ENCODE measurements at places on chromosomes 5 and 9.

DNA sequence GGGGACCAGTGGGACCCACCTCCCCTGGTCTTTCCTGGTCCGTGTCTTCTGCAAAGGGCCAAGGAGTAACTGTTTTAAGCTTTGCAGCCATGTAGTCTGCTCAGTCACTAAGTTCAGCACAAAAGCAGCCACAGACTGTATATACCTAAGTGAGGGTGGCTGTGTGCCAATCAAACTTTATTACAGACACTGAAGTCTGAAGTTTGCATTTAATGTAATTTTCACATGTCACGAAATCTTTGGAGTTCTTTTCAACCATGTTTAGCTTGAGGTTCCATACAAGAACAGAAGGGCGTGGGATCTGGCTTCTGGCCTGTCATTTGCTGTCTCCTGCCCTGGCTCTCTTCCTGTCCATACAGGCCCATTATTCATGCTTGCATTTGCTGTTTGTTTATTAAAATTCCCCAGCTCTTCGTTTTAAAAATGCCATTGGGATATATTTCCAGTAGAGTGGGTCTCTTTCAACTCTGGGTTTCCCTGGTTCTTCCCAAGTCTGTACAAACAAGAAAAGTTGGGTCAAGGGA lies 64.2 kb upstream of the ECM2 start:
- no peak for DNase-seq

GRCh38 chr5:172106511-172107356 lies 81.3 kb downstream of the STK10 start:
- peak; percentile 20 for DNase-seq

GRCh38 chr9:117826837-117827236 lies 122.6 kb downstream of the TLR4 start:
- no peak for DNase-seq

DNA sequence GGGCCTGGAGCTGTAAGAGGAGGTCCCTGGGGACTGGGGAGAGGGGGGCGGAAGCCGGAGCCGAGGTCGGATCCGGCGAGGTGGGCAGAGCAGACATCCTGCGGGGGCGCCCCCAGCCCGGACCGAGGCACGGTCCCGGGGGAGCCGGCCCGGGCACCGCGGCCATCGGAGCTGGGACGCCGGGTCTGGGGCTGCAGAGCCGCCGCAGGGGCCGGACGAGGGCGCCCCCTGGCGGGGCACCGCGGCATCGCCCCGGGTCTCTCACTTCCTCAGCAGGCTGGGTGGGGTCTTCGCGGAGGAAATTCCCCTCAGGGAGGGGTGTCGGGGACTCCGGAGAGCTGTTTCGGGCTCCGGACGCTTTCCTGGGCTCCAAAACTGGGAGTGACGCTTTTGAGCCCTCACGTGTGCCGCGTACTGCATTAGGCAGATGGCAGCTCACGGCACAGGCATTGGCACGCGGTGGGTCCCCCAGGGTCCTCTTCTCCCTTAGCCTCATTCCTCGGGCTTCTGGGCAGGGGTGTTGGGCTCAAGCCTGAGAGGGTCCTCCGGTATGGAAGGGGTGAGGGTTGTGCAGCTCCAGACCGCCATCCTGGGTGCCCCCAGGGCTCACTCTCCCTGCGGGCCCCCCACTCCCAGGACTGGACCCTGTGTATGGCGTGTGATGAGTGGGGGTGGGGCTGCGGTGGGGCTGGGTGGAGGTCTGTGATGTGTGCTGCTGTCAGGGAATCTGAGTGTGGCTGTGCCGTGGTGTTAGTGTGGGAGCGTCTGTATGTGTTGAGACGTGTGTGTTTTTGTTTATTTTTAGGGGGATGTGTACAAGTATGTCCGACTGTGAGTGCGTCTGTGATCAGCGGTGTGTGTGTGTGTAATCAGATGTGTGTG lies 29.6 kb downstream of the LHX2 start:
- peak; percentile 21 for DNase-seq

DNA sequence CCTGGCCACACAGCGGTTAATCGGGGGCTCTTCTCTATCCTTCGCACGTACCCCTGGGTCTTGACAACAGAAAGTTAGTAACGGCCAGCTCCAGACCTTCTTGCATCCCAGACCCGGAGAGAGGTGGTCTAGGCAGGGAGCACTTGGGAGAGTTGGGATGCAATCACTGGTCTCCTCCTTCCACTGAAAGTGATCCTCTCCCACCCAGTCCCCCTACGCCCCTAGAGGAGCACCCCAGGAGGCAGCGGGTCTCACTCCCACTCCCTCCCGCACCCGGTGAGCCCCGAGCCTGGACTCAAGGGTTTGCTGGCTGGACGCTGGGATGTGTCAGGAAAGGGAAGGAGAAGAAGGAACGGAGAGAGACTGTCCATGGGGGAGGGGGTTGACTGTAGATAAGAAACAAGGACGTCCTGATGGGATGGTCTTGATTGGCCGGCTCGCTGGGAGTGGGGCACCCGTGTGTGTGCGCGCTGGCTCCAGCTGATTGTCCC lies 2.0 kb downstream of the RORB start:
- no peak for DNase-seq

GRCh38 chr5:14008819-14009311 lies 64.4 kb upstream of the DNAH5 start:
- DNase-seq, result no peak

DNA sequence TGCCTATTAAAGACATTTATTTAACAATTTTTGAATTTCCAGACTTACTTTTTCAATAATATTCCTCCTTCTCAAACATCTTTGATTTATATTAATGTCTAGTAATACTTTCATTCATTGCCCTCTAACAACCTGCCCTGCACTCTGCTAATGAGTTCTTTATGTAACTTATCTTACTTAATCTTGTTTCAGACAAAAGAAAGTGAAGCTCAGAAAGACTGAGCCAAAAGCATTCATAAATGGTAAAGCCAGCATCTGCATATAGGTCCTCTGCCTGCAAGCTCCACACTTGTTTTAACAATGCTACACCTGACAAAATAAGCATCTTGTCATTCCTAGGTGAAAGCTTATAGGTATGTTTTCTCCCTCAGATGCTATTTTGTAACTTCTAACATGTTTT lies 2.4 kb upstream of the TNPO1 start:
- no peak for DNase-seq

DNA sequence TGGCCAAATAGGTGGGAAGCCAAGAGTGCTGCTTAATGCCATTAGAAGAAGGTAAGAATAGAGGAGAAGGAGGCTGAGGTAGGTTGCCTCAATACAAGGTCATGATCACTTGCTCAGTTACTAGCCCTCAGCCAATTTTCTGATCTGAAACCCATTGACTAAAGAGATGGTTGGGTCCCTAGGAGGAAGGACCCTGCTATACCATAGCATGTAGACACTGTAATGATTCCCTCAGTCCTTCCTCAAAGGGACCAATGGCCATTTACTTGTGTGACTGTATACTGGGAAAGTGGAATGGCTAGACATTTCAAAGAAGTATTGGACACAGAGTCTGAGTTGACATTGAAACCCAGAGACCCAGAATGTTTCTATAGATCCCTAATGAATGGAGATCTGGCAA lies 108.5 kb upstream of the MAP1B start:
- no peak for DNase-seq

GRCh38 chr9:136050701-136051452 lies 44.2 kb downstream of the NACC2 start:
- no peak for DNase-seq

DNA sequence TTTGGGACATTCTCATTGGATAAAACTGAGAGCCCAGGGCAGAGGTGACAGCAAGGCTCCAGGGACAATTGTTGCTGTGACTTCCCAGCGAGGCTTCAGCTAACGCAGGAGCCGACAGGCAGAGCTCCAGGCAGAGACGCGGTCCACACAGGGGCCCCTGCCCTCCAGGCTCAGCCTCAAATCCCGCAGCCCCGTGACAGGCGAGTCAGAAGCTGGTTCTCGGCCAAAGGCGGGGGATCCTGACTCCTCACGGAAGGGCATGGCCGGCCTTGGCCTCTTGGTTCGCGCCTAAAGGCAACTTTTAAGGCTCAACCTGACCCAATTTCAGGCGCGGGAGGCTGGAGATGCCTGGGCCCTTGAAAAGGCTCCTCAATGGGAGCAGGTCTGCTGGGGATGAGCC lies 21.3 kb downstream of the SLC12A7 start:
- no peak for DNase-seq

- DNase-seq, result no peak
Observed at GRCh38 chr9:134947265-134947955, 29.7 kb upstream of the FCN1 start.

GRCh38 chr5:126139773-126140172 lies 283.4 kb upstream of the GRAMD2B start:
- no peak for DNase-seq

GRCh38 chr9:135605238-135605781 lies 34.0 kb downstream of the GLT6D1 start:
- DNase-seq, result no peak

- DNase-seq, result no peak
Observed at GRCh38 chr5:56639476-56639875, 175.9 kb upstream of the MAP3K1 start.

DNA sequence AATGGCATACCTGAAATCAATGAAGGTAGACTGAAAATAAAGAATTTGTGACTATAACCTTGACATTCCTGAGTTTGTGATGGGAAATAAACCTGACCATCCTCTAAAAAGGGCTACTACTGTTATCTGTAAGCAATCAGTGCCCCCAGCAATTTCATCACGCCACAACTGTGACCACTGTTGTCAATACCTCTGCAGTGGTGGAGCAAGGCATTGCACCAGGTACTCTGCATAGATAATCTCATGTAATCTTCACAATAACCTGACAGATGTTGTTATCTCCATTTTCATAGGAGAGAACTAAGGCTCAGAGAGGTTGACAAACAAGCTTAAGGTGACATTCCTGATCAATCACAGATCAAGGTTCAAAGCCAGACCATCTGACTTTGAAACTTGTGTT lies 38.5 kb upstream of the FRRS1L start:
- DNase-seq, result no peak

DNA sequence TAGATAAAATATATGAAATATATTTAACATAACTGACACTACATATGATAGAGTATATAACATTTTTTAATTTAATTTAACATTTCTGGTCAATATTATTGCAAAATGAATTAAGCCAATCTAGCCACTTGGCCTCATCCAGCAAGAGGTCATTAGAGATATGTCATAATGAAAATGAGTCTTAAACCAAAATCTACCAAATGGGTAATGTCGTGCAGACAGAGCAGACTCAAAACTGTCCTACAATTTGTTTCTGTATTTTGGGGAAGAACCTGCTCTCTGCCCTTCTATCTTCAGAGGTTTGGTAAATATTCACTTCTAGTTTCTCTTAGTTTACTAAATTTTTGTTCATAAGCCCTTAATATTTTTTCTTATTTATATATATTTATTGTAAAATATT lies 61.4 kb downstream of the ARHGEF28 start:
- DNase-seq, result no peak

- no peak for DNase-seq
Observed at GRCh38 chr5:110769000-110769681, 30.3 kb downstream of the SLC25A46 start.

GRCh38 chr9:110073356-110073905 lies 134.5 kb downstream of the C9orf152 start:
- DNase-seq, result no peak

- no peak for DNase-seq
Observed at GRCh38 chr5:149240354-149240998, 31.2 kb upstream of the AFAP1L1 start.

- no peak for DNase-seq
Observed at GRCh38 chr9:19649336-19650041, 139.3 kb downstream of the SLC24A2 start.

- no peak for DNase-seq
Observed at GRCh38 chr5:149348518-149348917, 3.2 kb downstream of the GRPEL2 start.

DNA sequence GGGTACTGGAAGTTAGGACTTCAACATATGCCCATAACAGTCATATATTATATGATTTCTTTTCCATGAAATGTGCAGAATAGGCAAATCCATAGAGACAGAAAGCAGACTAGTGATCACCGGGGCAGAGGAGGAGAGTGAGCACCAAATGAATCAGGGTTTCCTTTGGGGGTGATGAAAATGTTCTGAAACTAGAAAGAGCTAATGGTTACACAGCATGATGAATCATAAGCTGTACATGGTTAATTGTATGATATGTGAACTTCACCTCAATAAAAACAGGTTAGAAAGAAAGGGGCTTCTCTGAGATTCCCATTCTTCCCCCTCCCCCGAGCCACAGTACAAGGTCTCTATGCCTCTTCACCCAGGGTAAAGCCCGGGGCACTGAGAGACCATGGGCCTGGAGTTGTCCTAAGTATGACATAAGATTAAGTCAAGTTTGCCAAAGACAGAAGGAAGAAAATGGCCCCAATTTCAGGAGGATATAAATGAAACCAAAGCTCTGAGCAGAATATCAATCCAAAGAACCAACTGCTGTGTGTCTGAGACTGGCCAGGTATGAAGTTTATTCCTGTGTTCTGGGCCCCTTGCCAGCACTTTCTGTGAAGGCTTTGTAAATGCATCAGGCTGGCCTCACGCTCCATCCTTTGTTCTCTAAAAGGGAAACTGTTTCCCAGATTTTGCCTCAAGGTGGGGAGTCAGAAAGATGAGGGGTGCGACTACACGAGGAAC lies 243.8 kb downstream of the CDK5RAP2 start:
- no peak for DNase-seq

DNA sequence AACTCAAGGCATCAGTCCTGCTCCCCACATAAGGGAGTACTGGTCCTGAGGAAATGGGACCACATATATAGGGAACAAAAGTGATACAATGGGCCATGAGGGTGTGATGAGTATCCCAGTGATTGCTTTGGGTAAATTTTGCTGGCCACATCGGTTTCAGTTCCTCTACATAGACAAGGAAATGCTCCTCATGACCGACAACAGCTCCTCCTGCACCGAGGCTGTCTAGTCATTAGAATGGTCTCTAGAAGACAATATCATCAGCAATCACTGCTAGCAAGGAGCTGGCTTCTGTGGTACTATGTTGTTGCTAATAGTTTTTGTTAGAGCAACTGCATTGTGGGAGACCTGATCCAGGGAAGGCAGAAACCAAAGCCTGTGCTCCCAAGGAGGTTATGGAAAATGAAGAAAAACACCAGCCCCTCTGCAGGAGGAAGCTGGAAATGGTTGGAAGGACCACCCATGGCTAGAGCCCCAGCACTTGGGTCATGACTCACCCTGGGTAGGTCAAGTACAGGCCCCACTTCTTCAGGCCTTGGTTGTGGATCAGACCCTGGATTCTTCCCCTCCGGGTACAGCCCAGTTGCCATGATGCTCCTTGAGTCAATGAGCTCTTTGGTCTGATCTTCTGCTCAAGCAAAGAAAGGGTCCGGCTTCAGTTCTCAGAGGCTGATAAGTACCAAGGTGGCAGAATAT lies 3.4 kb upstream of the CTSL start:
- no peak for DNase-seq

DNA sequence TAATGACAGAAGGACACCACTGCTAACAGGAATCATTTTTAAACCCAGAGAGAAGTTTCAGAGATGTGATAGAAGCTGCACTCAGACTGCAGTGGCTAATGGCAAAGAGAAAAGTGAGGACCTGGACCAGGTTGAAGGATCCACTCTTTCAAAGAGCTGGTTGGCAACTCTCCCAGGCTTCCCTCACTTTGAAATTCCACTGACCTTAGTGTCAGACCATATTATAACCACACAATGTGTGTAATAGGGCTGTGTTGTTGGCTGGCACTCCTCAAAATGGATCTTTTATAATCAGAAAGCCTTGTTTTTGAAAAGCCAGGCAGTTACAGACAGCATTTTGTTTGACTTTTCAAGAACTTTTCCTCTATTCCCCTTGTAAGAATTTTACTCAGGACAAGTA lies 280.7 kb downstream of the PRELID2 start:
- no peak for DNase-seq

Data from amygdala (tissue), 56 donors.